Esophagus squamous epithelium (tissue), 5 donors: ENCODE measurements at places on chromosomes 2 and 18.

- DNase-seq = no peak
Measured at GRCh38 chr18:36354989-36355388, 57.5 kb downstream of the FHOD3 start.

DNA sequence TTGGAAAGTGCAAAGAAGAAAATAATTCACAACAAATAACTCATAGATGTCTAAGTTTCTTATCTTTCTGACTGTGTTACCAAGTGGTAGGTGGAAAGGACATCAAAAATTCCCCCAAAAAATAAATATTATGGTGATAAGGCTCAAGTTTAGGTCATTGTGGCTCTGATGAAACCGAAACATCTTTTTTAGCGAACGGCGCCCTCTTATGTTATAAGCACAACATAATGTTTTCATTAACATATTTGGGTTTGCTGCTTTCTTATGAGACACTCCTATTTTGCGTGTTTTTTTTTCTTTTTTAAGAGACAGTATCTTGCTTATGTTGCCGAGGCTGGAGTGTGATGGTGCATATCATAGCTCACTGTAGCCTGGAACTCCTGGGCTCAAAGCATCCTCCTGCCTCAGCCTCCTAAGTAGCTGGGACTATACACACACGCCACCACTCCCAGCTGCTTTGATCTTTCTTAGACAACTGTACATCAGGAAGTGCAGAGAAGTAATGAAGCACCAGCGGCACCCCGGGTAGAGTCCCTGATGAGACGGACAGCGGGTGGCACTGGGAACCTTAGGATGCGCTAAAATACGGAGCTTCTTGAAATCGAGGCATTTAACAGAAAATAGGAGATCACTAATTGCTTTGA is 38.5 kb upstream of the SLC35G4 start:
- no peak for DNase-seq

DNA sequence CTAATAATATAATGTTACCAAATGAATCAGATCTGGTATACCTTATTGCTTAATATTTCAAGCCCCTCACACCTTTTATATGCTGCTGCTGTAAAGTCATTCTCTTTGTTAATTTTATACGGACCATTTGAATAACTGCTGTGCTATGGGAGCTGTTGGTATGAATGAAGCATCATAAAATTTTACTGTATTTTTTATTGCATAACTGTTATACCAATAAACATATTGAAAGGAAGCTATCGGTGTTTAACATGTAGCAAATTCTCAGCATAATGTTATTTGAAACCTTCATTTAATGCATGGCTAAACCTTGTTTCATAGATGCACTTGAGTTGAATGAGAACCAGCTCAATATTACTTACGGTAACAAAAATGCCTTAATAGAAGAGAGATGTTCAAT is 1040.3 kb downstream of the SOCS6 start:
- DNase-seq = no peak

DNA sequence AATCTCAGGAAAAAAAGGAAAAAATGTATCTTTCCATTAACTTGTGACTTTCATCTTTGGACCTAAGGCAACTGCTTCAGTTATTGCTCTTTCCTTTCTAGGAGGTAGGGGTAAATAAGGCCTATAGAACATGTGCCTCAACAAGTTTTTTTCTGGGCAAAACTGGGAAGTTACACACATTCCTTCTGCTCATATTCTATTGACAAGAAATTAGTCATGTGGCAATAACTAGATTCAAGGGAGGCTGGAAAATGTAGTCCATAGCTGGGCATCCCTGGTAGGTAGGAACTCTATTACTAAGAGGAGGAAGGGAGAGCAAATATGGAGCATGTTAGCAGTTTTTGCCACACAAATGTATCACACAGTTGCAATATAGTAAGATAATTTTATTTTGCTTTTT is 37.7 kb upstream of the NEMP2 start:
- no peak for DNase-seq

- no peak for DNase-seq
Measured at GRCh38 chr2:209121691-209122090, 302.2 kb upstream of the MAP2 start.

GRCh38 chr2:20355131-20355530 is 4.5 kb upstream of the PUM2 start:
- no peak for DNase-seq
